ENCODE measurements at places on chromosomes 16 and 17. TPM values are rescaled to one million over a fixed set of nuclear protein-coding genes. Genes with fewer than 3 reads are reported as not detected.

The PRAC1 gene
- not detected for total RNA-seq

GRCh38 chr17:65446043-65446442, 115.4 kb downstream of the AXIN2 start:
- DNase-seq, result no peak

DNA sequence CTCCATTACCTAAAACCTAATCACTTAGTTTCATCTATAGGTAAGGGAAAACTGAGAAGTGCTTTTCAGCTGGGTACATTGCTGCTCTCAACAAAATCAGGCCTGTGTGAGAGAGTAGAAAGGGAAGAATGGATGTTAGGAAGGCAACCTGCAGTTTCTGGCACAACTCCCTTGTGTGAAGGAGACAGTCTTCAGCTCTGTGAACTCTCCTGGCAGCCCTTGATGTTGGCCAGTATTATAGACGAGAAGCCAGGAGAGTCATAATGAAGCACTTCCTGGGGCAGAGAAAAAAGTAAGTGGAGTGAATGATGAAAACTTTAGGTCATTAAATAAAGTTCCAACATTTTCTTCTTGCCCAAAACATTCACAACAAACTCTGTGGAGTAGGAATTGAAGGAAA, 260.1 kb downstream of the IRX3 start:
- DNase-seq, result no peak

GRCh38 chr17:30363715-30364202, 15.0 kb upstream of the CPD start:
- peak; percentile 99 for DNase-seq

DNA sequence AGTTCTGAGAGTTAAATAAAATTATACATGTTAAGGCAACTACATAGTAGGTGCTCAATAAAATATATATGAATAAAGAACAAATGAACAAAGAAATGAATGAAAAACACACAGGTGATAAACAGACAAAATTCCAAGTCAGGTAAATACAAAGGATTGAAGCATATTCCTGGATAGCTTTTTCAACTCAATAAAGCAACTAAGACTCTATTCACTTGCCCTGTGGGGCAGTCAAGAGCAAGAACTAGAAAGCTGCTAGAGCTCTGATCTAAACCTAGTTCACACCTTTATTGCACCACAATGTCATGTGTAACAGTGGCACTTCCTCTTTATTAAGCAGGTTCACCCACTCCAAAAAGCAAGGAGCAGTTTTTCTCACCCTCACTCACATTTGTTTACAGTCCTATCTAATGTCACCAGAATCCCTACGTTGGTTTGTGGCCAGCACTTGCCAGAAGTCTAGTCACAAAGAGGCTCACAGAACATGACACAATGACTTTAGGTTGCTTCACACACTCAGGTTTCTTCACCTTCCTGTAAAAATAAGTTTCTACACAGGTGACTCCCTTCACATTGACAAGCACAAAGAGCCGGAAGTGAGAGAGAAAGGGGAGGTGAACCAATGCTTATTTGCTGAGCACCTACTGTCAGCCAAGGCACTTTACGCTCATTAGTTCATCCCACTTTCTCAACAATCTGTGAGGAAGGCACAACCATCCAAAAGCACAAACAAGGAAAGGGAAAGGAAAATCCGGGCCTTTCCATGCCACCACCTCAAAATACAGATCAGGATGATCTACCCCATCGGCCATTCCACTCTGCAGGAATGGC, 70.8 kb downstream of the XPO6 start:
- DNase-seq, result peak; percentile 90

- DNase-seq, result no peak
Observed at GRCh38 chr17:63452046-63452961, 6.2 kb upstream of the CYB561 start.

- DNase-seq, result peak; percentile 72
Observed at GRCh38 chr16:27377666-27378485, 24.1 kb upstream of the IL21R start.

GRCh38 chr17:55521186-55521585, 9.9 kb upstream of the SMIM36 start:
- DNase-seq, result no peak

- no peak for DNase-seq
Observed at GRCh38 chr16:23852794-23853562, 17.2 kb downstream of the PRKCB start.

DNA sequence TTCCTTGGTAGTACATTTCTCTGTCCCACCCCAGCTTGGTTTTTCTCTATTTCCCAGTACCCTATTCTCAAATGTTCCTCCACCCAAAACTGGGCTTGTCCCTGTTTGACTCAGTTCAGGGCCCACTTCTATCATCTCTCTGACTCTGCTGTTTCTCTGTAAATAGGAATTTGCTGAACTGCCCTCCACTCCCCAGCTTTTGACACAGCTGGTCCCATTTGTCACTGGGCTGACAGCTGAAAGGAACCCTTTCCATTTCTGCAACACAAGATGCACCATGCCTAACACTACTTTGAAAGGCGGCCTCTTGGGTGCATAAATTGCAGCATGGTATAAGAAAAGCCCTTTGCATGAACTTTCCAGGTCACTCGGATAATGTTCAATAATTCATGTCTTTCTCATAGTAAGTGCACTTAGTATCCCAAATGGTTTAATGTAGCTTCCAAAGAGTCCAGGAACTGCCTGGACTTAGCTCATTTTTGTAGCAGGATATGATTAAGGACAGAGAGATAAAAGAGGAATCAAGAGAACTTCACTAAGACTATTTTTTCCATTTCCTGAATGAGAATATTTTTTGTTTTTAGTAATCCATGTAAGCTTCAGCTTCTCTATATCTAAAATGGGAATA, 256.7 kb downstream of the CDH11 start:
- DNase-seq, result no peak

GRCh38 chr17:82648742-82649331, 593 bp upstream of the WDR45B start:
- DNase-seq, result no peak

- no peak for DNase-seq
Observed at GRCh38 chr17:80629298-80630028, 84.8 kb downstream of the RPTOR start.

The PIRT gene
- total RNA-seq, result not detected

GRCh38 chr17:75695830-75696271, 25.4 kb upstream of the ITGB4 start:
- DNase-seq, result no peak

The TBX4 gene
- total RNA-seq, result not detected

The FNDC8 gene
- total RNA-seq, result not detected

The NR1D1 gene
- total RNA-seq, result 3.4 TPM

The PRKCB gene
- 158 TPM for total RNA-seq

The TM4SF5 gene
- not detected for total RNA-seq

The FBXW10B gene
- total RNA-seq, result not detected

- no peak for DNase-seq
Observed at GRCh38 chr16:1942047-1942809, 771 bp downstream of the MSRB1 start.

DNA sequence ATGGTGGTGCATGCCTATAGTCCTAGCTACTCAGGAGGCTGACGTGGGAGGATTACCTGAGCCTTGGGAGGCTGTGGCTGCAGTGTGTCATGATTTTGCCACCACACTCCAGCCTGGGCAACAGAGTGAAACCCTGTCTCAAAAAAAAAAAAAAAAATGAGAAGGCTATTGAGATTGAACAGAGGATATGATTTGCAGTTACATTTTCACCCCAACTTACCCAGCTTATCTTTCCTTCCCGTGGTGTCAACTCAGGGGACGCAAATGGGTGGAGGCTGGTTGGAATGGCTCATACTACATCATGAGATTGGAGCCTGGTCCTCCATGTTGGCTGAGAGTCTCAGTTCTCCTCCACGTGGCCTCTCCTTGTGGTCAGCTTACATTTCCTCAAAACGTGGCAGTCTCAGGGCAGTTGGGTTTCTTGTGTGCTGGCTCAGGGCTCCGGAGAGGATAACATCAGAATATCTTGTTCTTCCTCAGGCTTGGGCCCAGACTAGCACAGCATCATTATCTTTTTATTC, 17.2 kb upstream of the NSMCE1 start:
- no peak for DNase-seq

- DNase-seq, result no peak
Observed at GRCh38 chr16:50704245-50704644, 10.8 kb downstream of the NOD2 start.

DNA sequence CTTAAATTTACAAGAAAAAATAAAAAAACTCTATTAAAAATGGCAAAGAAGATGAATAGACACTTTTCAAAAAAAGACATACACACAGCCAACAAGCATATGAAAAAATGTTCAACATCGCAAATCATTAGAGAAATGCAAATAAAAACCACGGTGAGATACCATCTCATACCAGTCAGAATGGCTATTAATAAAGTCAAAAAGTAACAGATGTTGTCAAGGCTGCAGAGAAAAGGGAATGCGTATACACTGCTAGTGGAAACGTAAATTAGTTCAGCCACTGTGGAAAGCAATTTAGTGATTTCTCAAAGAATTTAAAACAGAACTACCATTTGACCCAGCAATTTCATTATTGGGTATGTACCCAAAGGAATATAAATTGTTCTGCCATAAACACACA, 31.4 kb downstream of the CAPNS2 start:
- DNase-seq, result no peak

DNA sequence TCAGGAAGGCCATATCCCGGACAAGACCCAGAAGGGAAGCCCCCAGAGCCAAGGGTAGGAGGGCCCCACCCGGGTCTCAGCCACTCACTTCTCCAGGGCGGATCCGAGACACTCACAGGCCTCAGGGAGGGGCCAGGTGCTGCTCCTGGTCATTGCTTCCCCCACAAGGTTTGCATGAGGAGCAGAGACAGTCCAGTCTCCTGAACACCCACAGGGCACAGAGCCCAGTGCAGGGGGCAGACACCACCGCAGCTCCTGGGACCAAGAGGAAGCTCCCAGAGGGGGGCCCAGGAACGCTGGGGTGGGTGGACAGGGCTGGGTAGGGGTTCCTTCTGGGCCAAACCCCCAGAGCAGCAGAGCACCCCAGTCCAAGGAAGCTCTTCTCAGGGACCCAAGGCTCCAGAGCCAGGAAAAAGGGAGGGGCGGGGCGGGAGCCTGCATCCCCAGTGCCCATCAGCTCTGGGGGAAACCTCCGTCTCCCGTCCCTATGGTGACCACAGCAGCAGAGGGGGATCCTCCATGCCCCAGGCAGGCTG, 709 bp upstream of the MRPL28 start:
- DNase-seq, result no peak

GRCh38 chr16:66325717-66326376, 40.6 kb upstream of the CDH5 start:
- no peak for DNase-seq

The PRSS8 gene
- 0.33 TPM for total RNA-seq

DNA sequence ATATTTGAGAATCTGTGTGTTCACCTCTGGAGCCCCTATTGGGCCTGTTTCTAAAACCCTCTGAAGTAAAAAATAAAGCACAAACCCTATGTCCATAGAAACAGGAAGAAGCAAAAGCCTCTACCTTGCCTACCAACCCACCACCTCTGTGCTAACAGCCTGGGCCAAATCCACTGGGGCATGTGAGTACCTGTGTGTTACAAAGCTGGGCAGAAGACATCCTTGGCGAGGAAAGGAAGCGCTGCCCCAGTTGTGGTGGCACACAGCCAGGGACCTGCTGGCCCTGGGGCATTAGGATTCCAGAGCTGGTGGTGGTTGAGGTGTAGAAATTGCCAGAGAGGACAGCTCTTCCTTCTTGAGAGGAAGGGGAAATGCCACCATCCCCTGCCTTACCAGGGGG, 30.0 kb downstream of the MYO18A start:
- DNase-seq, result no peak

GRCh38 chr16:48128769-48129168, 27.0 kb downstream of the ABCC12 start:
- DNase-seq, result no peak

The KRT25 gene
- total RNA-seq, result not detected

DNA sequence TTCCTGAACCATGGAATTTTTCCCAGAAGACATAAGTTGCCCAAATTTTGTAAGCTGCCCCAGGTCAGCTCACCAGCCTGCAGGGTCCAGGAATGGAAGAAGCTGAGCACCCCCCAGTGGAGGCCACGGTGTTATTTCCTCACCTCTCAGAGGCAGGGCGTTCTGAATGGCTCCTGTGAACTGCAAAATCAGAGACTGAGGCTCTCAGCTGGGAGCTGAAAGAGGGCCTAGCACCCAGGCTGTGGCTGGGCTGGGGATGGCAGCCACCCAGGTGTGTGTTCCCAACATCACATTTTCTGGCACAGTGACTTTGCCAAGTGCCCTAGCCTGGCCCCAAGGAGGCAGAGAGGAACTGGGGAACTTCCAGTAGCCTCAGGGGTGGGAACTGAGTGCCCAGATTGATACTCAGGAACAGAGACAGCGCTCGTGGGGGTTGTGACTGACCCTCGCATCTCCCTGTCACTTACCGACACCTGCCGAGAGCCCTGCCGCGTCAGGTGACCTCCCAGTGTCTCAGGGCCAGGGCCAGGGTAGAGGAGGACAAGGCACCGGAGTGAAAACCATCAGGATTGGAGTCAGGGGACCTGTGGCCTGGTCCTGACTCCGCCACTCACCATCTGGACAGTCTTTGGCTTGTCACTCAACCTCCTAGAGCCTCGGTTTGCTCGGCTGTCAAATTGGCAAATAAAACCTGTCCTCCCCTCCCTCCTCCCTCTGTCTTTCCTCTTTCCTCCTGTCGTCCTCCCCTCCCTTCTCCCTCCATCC, 11.3 kb downstream of the CACNG4 start:
- DNase-seq, result no peak

GRCh38 chr16:82470620-82471152, 156.1 kb upstream of the CDH13 start:
- DNase-seq, result no peak

GRCh38 chr17:31524926-31525800, 133.7 kb downstream of the RAB11FIP4 start:
- DNase-seq, result no peak

DNA sequence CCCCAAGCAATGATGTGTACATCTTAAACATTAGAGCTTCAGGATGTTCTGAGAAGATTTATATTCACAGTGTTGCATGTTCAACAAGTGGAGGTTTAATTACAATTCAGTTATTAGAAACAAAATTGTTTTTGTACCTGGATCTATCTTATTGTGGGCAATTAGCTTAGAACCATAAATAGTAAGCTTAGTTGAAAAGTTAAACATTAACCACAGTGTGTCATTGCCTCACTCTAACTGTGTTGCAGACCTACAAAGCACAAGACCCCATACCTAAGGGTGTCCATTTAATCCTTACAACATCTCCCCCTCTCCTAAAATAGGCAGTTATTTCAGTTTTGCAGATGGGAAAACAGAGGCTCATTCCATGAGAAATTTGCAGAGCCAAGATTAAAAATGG, 632.0 kb upstream of the SOX9 start:
- no peak for DNase-seq

The MVD gene
- total RNA-seq, result 132 TPM

The PDE6G gene
- 6.0 TPM for total RNA-seq

GRCh38 chr17:49497148-49498028, 2.3 kb downstream of the NGFR start:
- DNase-seq, result no peak

GRCh38 chr17:8574687-8575086, 55.8 kb downstream of the MYH10 start:
- DNase-seq, result no peak

The DPEP3 gene
- total RNA-seq, result not detected

GRCh38 chr16:55476625-55477533, 2.1 kb upstream of the MMP2 start:
- no peak for DNase-seq
